Amygdala (tissue), 56 donors: ENCODE measurements at places on chromosomes 12 and 14.

DNA sequence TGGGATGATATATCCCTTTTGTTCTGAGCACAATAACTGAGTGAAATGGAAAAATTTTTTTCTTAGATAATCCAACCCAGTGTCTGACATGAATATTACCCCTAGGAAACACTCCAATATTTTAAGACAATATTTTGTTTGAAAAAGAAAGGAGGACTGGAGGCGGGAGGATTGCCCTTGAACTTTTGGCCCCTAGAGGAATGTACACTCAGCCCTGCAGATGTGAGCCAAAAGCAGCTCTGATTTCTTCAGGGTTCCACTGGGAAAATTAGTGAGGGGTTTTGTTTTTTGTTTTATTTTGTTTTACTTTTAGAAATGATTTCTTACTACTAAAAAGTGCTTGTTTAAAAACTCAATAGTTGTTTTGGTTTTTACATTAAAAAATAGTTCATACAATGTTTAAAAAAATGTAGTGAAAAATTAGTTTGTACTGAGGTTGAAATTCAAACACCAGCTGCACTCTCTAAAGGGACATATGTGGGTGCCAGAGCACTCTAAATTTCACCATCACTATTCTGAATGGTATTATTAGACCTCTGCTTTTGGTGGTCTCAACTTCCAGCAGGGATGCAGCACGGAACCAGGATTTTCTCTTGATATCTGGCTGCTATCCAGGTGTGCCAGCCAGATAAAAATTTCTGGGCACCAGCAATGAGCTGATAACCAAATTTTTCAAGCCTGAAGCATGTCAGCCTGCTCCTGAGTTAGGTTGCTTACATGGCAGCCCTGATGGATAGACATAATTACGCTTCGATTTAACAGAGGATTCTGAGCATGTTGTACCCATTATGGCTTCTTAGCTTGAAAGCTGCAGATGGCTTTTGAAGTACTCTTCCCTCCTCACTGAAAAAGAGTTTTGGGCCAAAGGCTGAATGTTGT, 141.9 kb downstream of the ANO6 start:
- no peak for DNase-seq

DNA sequence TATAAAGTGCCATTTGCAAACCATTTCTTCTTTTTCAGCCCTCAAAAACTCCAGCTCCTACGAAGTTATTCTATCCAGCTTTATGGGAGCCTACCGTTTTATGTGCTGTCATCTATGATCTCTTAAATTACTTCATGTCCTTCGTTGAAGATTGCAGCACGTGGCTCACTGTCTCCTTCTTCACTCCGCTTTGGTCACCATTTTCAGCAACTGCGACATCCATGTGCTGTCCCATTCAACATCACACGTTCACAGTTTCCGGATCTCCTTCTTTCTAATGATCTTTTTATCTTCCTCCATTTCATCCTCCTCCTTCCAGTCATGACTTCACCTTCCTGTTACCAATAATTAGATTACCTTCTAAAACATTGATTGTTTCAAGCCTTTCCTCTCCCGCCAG, 143.3 kb upstream of the KRAS start:
- no peak for DNase-seq

DNA sequence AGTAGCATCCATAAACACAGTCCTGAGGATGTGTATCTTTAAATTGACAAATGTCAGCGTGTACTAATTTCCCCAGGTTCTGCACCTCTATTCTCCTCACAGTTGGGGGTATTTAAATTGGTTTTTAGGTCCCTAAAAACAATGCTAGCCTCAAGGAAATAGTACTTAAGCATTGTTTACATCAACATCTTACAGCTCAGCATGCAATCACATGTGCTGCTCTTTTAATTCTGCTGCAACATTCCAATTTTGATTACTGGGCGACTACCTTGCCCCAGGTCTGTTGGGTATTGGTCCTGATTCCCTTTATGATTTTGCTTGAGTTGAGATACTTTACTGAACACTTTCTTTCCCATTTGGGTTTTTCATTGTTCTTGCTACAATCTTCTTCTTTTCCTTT, 616.6 kb downstream of the CCER1 start:
- DNase-seq: no peak

DNA sequence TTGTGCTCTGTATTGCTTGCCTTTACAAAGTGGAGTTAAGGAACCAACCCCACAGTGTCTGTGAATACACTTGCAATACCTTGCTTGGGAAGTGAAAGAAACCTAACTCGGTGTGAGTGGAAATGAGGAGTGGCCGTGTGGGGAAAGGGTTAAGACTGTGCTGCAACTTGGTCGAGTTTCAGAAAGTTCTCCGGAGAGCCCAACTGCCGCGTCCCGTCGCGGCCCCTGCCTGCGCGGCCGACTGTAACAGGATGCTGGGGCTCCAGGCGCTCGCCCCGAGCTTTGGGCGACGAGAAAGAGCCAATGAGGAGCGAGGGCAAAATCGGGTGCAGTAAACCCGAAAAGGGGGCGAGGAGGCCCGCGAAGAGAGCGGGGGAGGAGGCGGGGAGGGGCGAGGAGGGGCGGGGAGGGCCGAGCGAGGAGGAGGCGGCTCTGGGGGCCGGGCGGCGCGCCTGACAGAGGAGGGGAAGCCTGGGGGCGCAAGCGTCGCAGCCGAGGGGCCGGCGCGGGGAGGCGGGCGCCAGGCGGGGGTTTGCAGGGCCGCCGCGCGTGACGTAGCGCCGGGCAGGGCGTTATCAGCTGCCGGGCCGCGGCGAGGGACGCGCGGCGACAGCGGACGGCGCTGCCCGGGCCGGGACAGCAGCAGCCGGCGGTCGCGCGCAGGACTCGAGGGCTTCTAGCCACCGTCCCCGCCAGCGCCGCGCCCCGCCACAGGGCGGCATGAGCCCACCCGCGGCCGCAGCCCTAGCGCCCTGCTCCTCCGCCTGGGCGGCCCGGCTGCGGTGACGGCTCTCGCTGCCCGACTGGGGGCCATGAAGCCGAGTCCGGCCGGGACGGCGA, at the start of gene DACT1:
Gene DACT1 (plus strand): TSS at position 572 of the 840 bp plus-strand sequence. CDS start 241 bp downstream, at position 813.
- DNase-seq: peak; percentile 52

DNA sequence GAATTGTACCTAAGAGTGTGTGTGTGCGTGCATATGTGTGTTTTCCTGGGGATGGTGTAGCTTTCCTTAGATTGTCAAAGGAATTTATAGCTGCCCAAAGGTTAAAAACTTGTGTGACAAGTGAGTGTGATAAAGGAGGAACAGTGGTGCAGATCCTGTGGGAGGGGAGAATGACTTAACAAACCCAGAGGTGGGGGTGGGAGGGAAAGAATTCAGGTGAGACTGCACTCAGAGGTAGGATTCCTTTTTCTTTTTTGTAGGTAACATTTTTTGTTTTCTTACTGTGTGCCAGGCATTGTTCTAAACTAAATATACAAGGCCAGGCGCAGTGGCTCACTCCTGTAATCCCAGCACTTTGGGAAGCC, 45.3 kb upstream of the SINHCAF start:
- no peak for DNase-seq

GRCh38 chr12:76032043-76032981, 736 bp upstream of the PHLDA1 start:
- DNase-seq: no peak

DNA sequence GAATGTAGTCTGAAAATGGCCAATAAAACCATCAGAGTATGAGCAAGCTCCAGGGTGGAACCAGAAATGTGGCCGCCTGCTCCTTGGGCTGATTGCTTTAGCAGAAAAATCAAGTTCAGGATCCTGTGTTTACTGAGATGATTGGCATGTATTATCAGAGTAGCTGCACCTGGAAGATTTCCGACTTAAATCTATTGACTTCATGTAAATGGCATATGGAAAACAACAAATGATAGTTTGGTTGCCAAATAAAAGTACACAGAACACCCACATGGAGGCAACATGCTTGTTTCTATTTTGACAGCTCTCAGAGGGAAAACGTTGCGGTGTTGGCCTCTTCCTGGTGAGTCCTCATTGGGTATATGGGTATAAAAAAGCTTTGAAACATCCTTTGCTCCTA, 31.3 kb downstream of the SOCS2 start:
- no peak for DNase-seq

DNA sequence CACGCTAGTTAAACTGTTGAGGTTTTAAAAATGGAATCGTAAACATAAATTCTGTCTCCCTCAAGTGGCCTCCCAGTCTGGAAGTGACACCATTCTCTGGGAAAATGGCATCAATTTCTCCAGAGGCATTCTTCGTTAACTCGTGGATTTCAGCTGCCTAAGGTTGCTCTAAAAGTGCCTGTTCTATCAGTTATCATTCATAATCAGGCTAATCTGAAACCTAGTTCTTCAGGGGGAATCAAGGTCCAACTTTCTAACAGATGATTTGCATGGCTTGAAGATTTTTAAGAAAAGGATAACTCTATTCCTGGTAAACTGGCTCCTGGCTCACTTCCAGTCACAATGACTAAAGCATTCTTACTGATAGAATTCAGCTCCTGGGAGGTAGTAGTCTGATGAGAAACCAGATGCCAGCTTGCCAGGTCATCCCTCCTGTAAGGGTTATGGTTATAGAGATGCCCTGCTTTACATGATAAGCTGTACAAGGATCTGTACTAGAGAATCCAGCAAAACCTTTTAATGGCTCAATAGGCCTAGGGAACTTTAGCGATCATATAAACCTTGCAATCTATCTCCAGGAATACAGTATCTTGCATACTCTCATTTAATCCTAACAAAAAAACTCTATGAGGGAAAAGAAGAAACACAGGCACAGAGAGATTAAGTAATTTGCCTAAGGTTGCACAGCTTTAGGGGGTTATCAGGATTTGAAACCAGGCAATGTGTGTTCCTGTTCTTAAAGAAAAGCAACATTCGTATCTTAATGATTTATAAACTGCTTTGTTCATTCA, 1.5 kb downstream of the L3HYPDH start:
- no peak for DNase-seq

DNA sequence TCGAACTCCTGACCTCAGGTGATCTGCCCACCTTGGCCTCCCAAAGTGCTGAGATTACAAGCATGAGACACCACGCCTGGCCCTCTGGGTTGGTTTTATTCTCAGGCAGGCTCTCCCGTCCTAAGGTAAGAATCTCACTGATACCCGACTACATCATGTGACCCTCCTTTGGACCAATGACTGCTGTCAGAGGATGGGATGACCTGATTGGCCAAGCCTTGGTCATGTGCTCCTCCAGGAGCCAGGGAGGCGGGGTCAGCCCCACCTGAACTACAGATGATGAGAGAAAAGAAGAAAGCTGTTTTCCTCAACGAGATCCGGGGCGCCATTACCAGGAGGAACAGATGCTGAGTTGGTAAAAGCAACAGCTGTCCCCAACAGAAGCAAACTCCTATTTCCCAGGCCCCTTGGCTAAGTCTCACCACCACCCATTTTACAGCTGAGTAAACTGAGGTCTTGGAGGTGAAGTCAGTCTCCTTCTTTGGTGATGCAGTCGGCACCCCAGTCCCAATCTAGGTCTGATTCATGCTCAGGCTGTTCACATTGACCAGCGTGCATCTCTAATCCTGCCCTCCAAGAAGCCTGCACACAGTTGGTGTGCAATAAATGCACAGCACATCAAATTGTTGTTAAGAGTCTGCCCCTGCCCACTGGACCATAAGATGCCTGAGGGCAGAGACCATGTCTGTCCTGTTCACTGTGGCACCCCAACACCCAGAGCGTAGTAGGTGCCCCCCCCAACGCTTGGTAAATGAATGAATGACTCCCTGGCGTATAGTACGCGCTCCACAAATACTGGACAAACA, 118.8 kb downstream of the SCARB1 start:
- no peak for DNase-seq

DNA sequence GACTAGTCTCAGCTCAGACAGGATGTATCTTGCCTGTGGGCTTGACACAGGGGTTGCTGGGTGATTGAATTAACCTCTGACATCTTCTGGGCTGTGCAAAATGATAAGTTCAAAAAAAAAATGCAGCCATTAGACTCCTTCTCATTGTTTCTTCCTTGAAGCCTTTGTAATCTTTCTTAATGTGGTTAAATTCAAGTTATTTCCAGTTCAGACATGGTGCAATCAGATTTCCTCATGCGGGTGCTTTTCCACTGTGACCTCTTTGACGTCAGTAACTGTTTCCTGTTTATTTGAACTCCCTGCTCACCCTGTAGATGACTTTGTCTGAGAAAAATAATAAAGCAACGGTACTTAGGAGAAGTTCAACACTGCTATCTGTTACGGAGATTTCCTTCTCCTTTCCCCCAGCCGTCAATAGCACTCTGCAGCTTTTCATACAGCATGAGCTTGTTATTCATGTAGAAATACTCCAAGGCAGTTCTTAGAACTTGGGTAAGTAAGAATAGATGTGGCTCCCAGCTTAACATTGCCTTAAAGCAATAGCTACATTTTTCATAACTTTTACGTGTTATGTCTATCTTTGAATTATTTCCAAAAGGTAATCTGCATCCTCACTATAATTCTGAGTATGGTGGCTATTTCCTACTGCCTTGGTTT, 155.5 kb downstream of the PRKCH start:
- no peak for DNase-seq

DNA sequence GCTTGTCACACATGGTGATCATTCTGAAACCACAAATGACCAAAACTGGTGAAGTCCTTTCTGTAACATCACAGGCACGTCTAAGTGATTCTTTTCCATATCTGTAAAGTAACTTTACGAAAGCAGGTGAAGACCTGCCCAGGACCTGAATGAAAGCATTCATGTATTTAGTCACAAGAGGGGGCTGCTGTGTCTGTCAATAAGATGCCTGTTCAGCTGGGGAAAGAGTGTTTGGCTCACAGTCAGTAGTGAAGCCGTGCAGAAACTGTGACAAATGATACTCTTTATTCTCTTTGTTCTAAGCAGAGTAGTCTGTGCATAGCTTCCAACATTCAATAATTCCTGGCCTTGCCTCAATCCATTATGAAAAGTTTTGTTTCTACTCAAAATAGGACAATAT, 373.5 kb upstream of the OR4E1 start:
- no peak for DNase-seq

DNA sequence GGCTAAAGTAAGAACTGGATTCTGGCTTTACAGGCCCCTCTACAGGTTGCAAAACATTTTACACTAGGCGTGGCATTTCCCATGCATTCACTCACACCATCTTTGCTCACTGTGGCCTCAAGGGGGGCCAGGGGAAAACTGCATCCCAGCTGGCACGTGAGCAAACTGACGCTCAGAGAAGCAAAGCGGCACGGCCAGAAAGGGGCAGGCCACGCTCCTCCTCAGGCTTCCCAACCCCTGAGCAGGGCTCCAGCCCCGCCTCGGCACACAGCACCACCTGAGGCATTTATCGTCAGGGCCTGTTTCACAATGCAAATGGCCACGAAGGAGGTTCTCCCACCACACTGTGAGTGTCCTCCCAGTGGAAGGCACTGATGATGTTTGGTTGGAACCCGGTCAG, 90.8 kb downstream of the BCL11B start:
- no peak for DNase-seq

DNA sequence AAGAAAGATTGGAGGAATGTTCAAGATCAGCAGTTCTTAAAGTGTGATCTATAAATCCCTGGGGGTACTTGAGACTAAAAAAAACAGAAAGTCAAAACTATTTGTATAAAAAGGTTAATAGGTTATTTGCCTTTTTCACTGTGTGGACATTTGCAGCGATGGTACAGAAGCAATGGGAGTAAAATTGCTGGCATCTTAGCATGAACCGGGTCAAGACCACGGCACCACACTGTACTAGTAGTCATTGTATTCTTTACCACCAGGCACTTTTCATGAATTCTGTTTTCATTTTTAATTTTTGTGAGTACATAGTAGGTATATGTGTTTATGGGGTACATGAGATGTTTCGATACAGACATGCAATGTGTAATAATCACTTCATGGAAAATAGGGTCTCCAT, 126.2 kb downstream of the IPO8 start:
- DNase-seq: no peak

- no peak for DNase-seq
These were observed 22.5 kb upstream of the TMEM106C start for GRCh38 chr12:47940773-47941474.

- DNase-seq: no peak
These were observed 238.6 kb downstream of the TRHDE start for GRCh38 chr12:72510772-72511171.
